ENCODE measurements at places on chromosomes 11 and 22.

DNA sequence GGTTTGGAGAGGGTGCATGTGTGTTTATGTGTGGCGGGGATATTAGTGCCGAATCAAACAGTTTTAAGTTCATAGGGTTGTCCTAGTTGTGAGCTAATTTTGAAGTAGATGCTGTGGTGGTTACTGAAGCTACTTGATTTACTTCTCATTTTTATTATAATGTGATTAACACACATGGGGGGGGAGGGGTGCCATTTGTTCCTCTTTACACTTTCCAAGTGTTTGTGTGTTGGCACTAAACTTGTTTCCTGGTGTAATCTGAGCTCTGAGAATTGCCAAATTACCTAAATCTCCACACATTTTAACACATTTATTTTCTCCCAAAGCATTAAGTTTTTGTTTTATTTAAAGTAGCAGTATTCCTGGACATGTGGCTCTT lies 60.1 kb downstream of the ZNRF3 start:
- no peak for DNase-seq

DNA sequence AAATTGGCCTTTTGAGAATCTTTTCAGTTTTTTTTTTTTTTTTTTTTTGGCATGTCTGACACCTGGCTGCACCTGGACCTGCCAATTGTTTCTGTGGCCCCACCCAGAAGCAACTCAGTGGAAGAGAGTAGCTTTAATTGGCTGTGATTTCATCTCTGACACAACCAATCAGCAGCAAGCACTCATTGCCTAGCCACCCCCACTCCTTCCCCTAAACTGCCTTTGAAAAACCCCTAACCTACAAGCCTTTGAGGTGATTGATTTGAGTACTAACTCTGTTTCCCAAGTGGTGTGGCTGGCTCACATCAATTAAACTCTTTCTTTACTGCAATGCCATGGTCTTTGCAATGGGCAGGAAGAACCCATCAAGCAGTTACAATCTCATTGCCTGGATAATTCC lies 98.2 kb upstream of the CHORDC1 start:
- DNase-seq = no peak

- no peak for DNase-seq
These were observed 7.9 kb upstream of the CTSC start for GRCh38 chr11:88345408-88345807.

GRCh38 chr11:65853246-65853979 lies 4.6 kb downstream of the CFL1 start:
- no peak for DNase-seq

DNA sequence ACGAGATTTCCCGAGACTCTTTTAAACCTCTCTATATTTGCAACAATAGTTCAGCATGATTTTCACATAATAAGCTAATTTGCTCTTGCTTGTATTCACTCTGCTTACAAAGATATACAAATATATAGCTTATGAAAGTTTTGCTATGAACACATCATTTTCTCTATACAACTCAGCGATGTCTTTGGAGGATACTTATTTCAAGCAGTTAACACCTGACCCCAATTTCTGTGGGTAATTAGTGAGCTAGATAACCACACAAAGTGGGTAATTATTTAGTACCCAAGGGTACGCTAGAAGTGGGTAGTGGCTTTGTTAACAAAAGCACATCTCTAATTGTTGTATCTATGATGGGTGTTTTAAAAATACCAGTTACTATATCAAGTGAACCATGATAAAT lies 12.3 kb downstream of the BLID start:
- DNase-seq = no peak

DNA sequence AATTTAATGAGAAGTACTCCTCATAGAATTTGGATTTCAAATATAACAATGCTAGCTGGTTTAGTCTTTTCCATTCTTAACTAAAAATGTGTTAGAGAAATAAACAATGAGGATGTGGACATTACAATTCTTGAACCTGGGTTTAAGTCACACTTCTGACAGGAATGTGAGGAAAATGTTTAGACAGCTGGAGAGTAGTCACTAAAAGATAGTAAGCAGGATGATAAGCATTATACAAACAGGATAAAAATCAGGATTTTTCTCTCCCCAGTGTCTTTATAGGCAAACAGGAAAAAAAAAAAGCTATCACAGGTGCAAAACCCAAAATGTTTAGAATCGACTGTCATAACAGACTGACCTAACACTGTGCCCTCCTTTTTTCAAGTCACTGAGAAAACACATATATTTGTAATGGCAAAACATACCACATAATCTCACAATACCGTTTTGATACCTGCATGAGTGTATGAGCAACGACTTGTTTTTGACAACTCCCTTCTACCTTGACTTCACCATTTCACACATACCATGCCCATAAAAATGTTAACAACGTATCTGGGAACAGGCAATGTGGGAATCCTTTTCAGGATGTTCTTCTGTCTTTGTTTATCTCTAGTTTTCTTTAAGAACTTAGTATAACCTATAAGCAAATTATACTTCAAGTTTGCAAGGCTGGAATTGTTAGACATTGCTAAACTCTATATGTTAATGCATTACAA lies 242.0 kb downstream of the SBF2 start:
- DNase-seq = no peak

- no peak for DNase-seq
These were observed 67.7 kb downstream of the IGLL5 start for GRCh38 chr22:22955276-22955798.

GRCh38 chr11:15153231-15153630 lies 38.5 kb downstream of the INSC start:
- no peak for DNase-seq

- DNase-seq = no peak
These were observed 3.6 kb downstream of the SHISAL1 start for GRCh38 chr22:44309137-44309536.

- DNase-seq = no peak
These were observed 804 bp downstream of the ACER3 start for GRCh38 chr11:76861490-76861953.

- no peak for DNase-seq
These were observed 70.2 kb upstream of the EED start for GRCh38 chr11:86174101-86175046.

- DNase-seq = no peak
These were observed 8.4 kb upstream of the CD248 start for GRCh38 chr11:66325263-66325671.

- no peak for DNase-seq
These were observed 8.6 kb downstream of the SNAP29 start for GRCh38 chr22:20867179-20868024.

DNA sequence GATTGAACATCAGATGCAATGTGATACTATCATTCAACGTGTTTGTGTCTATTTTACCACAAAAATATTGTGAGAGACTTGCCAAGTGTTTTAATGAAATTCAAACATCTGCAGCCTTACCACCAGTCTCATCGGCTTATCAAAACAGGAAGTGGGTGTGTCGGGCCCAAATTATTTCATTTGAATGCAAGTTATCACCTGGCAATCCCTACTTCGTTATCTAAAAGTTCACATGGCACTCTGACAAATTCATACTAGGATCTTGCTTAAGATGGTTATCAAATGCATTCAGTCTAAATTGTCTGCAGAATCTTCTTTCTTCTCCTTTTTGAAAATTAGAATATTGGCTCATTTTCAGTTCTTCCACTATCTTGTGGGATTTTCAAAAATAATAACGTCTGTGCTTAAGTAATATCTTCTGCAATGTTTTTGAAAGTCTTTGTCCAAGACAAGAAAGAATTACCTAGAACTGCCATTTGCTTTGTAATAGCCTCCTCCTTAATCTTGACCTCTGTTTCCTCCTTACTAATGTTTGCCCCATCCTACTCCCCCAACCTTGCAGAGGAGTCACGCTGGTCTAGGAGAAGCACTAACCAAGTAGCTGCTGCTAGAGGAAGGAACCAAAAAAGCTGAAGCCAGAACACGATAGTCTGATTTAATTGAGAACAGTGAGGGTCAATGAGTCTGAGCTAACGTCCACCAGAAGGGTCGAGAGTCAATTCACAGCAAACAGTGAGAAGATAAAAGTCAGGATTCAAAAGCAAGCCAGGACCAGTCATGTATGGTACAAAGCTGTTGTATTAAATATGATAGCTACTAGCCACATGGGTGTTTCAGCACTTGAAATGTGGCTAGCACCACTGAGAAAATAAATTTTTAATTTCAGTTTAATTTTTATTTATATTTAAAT lies 10.2 kb upstream of the BIRC3 start:
- no peak for DNase-seq

DNA sequence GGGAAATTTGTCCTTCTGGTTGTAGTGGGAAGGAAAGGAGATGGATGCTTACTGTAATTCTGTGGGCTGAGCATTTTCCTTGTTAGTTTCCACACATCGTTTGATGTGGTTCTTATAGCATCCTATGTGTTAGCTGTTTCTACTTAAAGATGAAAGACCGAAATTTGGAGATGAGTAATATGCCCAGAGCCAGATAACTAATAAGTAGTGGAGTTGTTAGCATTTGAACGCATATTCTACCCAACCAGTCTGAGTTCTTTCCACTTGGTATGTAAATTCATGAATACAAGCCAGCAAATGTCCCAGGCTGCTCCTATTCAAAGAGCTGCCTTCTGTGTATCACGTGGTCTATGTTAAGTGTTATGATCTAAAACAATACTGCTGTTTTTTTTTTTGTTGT lies 14.6 kb downstream of the SPECC1L start:
- no peak for DNase-seq

DNA sequence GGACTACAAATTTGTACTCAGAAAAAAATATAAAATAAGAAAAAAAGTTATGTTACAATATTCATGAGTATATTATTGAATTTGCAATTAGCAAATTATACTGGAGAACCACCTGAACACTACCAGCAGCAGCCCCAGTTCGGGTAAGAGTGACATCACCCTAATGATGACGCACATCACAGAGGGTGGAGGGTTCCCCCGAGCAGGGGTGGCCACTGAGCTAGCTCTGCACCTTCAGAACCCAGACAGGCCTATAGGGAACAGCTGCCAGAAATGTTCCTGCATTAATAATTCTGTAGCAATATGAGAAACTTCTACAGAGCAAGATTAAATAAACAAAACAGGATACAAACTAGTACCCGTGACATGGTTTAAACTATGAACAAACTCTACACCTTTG lies 17.5 kb upstream of the ARAP1 start:
- no peak for DNase-seq

- DNase-seq = no peak
These were observed 31.3 kb upstream of the DGKZ start for GRCh38 chr11:46315783-46316563.

DNA sequence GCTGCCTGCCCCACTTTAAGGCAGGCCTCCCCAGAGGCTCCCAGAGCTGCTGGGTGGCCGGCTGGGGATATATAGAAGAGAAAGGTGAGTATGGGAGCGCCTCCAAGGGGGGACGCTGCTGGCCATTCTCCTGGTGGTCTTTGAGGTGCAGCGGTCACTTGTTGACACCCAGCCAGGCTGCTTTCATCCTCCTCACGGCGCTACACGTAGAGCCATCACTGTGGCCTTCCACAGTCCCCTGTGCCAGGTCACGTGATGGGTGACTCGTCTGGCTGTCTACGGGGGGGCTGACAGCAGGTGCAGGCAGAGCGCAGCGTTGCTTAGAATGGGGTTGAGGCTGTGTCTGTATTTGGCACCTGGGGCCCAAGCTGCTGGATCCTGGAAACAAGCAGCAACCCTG lies 1.9 kb downstream of the ACR start:
- no peak for DNase-seq

DNA sequence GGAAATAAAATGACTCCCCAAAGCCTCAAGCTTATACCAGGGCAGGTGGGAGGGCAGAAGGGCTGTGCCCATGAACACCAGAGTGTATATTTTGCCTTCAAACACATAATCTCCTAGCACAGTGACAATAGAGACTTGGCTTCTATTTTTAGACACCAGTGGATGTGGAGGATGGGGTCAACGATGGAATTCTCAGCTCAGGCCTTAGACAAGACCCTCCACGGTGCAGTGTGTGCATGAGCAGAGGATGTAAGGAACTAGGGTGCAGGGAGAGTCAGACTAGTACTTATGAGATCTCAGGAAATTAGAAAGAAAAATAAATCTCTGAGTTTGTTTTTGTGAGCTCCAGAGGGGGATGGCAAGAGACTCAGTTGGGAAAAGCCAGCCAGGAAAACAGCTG lies 113.6 kb upstream of the CADM1 start:
- DNase-seq = no peak

DNA sequence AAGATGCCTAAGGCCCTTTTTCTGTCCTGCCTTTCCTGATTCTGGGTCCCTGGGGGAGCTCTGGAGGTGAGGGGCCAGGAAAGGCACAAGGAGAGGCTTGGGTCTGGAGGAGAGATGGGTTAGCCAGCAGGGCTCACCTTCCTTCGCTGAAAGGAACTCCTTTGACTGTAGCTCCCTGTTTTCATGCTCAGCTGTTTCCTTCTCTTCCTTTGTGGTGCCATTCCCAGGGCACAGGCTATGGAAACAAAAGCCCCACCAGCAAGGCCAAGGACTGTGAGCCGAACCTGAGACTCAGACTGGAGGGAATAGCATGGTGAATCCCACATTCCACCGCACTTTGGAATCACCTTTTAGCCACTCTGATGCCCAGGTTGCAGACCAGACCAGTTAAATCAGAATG lies 10.5 kb downstream of the SLC43A3 start:
- no peak for DNase-seq

DNA sequence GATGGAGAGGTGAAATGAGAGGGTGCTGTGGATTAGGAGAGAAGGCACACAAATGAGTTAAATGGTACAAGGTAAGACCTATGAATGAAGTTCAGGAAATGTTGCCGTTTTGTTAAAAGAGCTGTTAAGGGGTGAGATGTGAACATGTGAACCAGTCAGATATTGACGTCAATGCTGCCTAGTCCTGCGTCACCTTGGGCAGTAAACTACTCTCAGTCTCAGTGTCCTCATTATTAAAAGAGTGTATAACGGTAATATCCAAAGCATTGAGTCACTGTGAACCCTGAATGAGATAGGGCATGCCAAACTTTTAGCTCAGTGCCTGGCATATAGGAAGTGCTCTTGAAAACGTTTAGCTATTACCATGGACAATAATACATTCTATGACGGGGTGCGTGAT lies 32.4 kb upstream of the SORL1-AS1 start:
- no peak for DNase-seq

GRCh38 chr11:133692126-133692934 lies 153.0 kb downstream of the SPATA19 start:
- no peak for DNase-seq

- no peak for DNase-seq
These were observed 858.5 kb upstream of the FAT3 start for GRCh38 chr11:91365986-91366585.

- peak; percentile 44 for DNase-seq
These were observed 62.8 kb downstream of the BCR start for GRCh38 chr22:23243006-23243573.

- no peak for DNase-seq
These were observed 82.8 kb downstream of the FLI1 start for GRCh38 chr11:128776424-128777284.

- DNase-seq = no peak
These were observed 394 bp downstream of the KIAA1671 start for GRCh38 chr22:24952837-24953383.

- no peak for DNase-seq
These were observed 737 bp downstream of the PPP2R1B start for GRCh38 chr11:111765320-111765983.

- no peak for DNase-seq
These were observed 27.7 kb downstream of the MICAL2 start for GRCh38 chr11:12137938-12138731.

- no peak for DNase-seq
These were observed 43.5 kb downstream of the LINC01488 start for GRCh38 chr11:69524991-69525411.

GRCh38 chr22:22700631-22701030 lies 56.2 kb downstream of the GGTLC2 start:
- no peak for DNase-seq

All from stimulated activated CD4-positive, alpha-beta T cell treated with anti-CD3 and anti-CD28 coated beads, Interleukin-1b, Interleukin-23, amount 100 ng/mL, for 1 hour (primary cell).